ENCODE measurements at places on chromosomes 2 and 18.

GRCh38 chr2:59276917-59277316 lies 1035.8 kb upstream of the FANCL start:
- no peak for DNase-seq

DNA sequence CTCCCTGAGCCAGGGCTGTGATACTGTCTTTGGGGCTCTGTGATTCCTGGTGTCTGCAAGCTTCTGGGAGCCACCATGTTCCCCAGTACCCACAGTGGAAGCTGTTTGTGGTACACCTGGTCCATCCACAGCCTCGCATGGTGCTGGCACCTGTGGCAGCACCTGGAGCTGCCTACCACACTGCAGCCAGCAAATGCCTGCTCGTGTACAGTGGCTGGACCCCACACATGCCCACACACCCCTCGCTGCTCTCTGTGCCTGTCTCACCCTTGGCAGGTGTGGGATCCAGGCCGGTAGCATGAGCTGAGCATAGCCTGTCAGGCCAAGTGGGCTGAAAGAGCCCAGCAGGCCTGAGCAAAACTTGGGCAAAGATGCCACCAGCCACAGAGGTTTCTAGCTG lies 41.8 kb upstream of the CSRNP3 start:
- DNase-seq: no peak

- no peak for DNase-seq
Measured at GRCh38 chr2:127066942-127067341, 40.0 kb downstream of the BIN1 start.

GRCh38 chr18:6882401-6882800 lies 152.9 kb downstream of the ARHGAP28 start:
- DNase-seq: no peak

DNA sequence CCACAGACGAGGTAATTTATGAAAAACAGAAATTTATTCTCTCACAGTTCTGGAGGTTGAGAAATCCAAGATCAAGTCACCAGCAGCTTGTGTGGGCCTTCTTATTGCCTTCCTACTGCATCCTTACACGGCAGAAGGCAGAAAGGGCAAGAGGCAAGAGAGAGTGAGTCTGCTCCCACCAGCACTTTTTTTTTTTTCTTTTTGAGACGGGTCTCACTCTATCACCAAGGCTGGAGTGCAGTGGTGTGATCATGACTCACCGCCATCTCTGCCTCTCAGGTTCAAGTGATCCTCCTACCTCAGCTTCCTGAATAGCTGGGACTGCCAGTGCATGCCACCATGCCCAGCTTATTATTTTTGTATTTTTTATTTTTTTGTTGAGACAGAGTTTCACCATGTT lies 78.5 kb upstream of the HK2 start:
- DNase-seq: no peak
